ENCODE measurements at places on chromosomes 6 and 20.

- DNase-seq = no peak
Measured at GRCh38 chr6:113017353-113017752, 670.2 kb downstream of the RFPL4B start.

- no peak for DNase-seq
Measured at GRCh38 chr6:46947497-46947896, 25.8 kb upstream of the ADGRF5 start.

GRCh38 chr6:41775293-41775882, 4.3 kb downstream of the FRS3 start:
- no peak for DNase-seq

DNA sequence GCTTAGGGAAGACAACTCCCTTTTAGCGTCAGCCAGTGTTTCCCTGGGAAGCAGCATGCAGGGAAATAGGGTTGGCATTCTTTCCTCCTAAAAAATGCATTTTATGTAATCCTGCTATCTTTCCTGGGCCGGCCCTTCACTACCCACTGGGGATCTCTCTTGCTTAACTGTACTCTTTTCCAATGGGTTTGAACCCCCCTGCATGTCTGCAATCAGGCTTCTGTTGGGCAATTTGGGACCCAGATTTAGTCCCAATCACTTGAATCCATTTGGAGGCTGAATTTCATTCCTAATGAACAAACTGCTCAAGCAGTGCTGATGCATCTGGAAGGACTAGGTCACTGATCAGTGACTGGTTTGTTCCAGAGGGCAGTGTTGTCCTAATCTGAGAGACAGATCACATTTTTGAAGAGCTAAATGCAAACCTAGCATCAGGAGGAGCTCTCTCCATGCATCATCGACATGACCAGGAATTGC, 152.0 kb downstream of the TSHZ2 start:
- DNase-seq = no peak

- peak; percentile 73 for DNase-seq
Measured at GRCh38 chr6:133892813-133893691, 4.1 kb downstream of the TCF21 start.

DNA sequence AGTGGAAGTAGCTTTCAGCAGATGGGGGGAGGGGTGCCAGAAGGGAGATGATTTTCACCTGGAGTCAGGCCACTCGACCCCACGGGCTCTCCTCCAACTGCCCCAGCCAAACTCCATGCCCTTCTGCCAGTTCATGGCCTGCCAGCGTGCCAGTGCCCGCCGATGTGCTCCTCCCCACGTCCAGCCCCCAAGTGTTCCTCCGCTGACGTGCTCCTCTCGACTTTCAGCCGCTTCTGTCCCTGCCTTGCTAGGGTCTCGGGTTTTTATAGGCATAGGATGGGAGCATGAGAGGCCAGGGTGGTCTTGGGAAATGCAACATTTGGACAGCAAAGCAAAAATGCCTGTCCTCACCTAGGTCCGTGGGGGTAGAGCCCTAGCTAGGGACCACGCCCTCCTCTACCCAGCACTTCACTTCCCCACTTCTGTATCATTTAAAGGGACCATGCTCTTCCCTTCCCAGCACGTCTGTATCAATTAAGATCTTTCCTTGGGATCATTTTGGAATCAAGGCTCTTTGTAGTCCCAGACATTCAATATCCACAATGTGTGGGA, 54.4 kb downstream of the PRND start:
- DNase-seq = no peak

DNA sequence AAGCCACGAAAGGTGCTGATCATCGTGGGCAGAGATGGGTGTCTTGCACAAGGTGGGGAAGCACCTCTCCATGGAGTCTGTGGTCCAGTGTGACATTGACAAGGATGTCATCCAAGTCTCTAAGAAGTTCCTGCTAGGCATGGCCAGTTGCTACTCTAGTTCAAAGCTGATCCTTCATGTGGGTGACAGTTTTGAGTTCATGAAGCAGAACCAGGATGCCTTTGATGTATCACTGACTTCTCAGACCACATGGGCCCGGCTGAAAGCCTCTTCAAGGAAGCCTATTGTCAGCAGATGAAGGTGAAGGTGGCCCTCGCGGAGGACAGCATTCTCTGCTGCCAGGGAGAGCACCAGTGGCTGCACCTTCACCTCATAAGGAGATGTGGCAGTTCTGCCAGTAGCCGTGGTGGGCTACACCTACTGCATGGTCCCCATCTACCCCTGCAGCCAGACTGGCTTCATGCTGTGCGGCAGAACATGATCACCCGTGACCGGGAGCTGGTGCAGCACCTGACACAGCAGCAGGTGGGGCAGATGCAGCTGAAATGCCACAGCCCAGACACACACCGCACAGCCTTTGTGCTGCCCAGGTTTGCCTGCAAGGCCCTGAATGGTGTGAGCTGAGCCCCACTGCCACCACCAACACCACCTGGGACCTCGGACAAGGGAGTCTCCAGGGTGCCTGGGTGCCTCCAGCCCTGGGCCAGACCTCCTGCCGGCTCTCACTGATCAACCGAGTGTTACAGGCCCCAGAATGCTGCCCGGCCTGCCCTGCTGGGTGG, 75.0 kb upstream of the SULF2 start:
- DNase-seq = peak; percentile 66

DNA sequence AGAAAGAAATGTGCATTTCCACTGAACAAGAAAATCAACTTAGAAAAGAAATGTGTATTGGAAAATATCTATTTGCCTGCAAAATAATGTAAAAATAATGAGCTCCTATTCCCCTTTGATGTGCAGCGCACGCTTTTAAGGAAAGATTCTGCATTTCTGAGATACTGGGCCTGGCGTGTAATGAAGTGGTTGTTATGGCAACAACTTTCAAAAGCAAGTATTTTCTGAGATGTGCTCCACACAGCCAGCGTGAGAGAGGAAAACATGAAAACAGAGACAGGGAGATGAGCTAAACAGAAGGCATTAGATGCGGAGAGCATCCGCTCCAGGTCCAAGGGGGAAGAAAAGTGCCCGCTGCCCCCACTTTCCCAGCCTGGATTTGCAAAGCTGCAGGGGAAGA, 39.1 kb upstream of the GTSF1L start:
- no peak for DNase-seq

GRCh38 chr6:157847846-157848245, 24.8 kb downstream of the SNX9 start:
- no peak for DNase-seq

DNA sequence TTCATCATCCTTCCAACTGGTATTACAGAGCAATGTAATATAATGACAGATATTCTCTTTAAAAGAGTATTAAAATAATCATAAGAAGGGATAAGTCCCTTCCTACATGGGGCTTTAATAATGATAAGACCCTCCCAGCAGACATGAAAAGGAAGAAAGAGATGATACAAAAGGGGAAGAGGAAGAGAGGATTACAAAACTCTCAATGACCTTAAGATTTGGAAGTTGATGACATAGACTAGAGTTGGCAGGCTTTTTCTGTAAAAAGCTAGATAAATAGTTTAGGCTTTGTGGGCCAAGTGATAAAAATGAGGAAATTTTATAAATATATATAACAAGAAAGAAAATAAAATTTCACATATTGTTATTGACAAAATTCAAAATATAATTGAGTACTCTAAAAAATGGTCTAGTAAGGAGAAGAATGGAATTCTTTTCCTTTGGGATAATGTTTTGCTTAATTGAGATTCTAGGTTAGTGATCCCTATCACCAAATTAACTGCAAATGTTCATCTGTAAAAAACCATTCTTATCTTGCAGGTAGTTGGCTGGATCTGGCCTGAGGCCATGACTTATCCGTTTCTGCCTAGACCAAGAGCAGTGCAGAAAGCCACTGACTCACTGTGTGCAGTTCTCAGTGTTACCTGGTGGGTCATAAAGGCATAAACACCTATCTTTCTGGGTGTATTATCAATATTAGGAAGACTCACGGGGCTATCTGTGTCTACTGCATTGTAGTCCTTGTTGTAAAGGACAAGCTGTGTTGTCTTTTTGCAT, 11.0 kb downstream of the RIPOR2 start:
- no peak for DNase-seq

DNA sequence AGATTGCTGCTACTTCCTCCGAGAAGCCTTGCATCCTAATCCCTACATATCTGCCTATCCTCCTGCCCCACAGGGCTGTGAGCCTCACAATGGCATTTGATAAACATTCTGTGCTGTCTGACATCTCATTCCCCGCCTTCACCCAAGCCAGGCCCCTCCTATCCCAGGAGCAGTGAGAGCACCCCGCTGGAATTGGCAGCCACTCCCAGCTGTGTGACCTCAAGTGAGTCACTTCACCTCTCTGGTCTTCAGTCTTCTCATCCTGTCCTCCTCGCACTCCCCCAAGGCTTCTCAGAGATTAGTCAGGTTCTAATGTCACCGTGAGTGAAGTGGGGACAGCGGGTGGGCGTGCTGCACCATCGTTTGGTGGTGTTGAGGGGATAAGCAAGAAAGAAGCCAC, 81.7 kb downstream of the CDH22 start:
- no peak for DNase-seq

GRCh38 chr6:169784821-169785340, 33.5 kb downstream of the ERMARD start:
- no peak for DNase-seq

- peak; percentile 28 for DNase-seq
Measured at GRCh38 chr20:6636209-6637159, 131.0 kb upstream of the BMP2 start.

DNA sequence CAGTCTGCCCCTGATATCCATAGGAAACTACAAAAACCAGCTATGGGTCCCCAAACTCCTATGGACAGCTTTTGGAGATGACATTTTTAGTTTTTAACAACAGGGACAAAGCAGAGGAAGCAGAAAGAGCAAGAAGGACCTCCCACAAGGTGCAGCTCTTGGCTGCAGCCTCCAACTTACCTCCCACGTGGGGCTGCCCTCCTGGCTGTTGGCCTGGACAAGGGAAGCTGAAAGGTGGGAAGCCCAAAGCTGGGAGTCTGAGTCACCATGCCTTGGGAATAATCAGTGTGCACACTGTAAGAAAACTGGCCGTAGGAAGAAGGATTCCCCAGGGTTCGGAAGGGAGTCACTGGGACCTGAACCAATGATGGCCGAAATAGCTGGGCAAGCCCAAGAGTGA, 51.8 kb upstream of the PAX1 start:
- DNase-seq = no peak

- DNase-seq = no peak
Measured at GRCh38 chr20:61712688-61713087, 353.0 kb downstream of the TAF4 start.

DNA sequence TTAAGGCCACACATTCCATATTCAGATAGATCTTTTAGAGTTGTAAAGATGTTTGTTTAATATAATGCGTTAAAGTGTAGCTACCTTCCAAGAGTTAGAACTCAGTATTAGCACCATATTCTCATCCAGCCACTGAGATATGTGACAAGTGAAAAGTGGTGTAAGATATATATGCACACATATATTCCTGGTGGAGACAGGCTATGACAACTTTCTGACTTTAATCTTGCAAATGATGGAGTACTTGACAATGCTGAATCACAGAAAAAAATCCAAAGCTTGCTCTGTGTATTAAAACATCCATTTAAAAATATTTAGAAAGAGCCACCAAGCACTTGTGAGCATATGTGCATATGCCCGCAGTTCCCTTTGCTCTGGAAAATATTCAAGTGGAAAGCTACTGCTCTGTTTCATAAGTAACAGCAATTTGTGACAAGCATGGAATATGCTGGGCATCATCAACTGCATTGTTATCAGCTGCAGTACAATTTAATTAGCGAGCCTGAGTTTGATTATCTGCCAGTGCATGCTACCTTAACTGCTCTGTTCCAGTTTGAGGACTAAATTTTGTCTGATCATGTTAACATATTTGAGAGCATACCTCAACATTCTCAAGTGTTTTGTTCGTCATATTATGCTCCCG, 64.8 kb downstream of the VIP start:
- no peak for DNase-seq

- DNase-seq = no peak
Measured at GRCh38 chr6:166752097-166752496, 125.0 kb upstream of the RPS6KA2 start.

DNA sequence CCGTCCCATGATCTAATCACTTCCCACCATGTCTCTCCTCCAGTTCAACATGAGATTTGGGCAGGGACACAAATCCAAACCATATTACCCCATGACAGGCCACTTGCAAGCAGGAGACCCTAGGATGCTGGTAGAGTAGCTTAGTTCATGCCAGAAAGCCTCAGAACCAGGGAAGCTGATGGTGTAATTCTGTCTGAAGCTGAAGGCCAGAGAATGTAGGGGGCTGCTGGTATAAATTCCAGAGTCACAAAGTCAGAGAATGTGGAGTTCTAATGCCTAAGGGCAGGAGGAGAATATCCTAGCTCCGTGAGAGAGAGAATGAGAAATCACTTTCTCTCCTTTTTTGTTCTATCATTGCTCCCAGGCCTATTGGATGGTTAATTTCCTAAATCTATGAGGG, 90.3 kb upstream of the IMPG1 start:
- no peak for DNase-seq

DNA sequence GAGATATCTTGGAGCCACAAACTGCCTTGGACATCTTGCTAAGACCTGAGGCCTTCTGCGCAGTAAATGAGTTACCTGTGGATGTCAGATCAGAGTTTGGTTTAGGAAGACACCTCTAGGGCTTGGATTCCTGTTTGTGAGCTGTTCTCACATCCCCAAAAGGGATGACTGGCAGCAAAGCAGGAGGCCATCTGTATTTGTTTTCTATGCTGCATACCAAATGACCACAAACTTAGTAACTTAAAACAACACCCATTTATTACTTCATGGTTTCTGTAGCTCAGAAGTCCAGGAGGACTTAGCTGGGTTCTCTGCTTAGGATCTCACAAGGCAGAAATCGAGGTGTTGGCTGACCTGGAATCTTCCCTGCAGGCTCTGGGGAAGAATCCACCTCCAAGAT, 116.7 kb downstream of the UNC5CL start:
- no peak for DNase-seq

DNA sequence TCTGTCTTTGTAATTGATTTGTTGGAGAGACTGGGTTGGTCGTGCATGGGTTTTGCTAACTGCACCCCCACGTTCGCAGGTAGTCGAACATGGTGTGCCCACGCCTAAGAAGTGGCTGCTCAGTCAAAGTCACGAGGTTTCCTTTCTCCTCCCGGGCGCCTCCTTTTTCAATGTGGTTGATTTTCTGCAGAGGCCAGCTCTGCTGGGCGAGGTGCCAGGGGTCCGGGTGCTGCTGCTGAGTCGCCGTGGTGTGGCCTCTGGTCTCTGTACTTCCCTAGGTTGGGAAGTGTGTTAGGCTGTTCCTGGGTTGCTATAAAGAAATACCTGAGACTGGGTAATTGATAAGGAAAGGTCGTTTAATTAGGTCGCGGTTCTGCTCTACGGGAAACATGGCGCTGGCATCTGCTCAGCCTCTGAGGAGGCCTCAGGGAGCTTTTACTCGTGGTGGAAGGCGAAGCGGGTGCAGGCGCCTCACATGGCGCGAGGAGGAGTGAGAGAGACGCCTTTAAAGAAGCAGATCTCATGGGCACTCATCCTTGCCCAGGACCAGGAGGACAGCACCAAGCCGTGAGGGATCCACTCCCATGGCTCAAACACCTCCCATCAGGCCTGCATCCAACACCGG, 14.1 kb downstream of the OSBPL2 start:
- DNase-seq = no peak
